Hypothalamus (tissue), 51 donors: ENCODE measurements at places on chromosomes 11 and 22.

- DNase-seq, result no peak
Measured at GRCh38 chr11:102393272-102393730, 46.3 kb downstream of the BIRC2 start.

DNA sequence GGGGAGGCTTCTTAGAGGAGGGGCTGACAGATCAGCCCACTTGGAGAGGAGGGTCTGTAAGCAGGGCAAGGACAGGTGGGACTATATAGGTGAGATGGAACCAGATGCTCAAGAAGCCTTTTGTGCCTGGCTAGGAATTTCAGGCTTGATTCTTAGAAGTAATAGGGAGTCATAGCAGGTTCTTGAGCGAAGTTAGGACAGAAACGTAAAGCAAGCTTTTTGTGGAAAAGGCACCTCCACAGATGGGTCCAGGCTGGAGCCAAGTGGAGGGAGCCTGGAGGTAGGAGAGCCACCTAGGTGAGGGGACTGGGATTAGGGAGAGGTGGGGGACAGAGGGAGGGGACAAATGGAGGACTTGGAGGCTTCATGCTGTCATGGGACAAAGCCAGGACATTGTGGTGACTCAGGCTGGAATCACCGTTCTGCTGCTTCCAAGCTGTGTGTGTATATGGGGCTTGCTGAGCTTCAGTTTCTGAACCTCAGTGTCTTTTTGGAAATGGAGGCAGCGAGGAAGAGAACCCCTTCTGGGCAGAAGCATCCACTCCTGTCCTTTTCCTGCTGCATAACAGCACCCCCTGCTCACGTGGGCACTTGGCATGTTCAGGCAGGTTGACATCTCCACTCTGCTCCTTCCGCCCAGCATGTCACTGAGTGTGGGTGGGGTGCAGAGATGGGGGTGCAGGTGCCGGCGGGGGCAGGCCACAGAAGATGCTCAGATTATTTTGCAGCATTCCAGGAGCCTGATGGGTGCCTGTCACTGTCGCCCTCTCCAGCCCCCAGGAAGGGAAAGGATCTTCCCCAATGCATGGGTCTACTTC lies 58.0 kb downstream of the MCM5 start:
- no peak for DNase-seq

DNA sequence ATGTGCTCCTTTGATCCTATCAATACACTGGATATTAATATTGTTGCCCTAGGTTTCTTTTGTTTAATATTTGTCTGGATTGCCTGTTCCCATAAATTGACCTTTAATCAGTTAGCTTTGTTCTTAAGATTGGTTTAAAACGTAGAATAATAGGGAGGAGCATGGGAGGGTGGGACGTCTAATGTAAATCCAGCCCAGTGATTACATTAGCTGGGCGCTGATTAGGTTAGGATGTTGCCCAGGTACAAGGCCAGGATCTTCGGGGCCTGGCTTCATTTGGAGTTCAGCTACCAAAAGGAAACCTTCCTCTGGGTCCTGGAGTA lies at the start of gene SRSF8:
Gene SRSF8, plus strand, starts transcription at position 204 of the 323 bp plus-strand sequence. CDS start 308 bp downstream, outside the sequence.
- DNase-seq, result no peak

- no peak for DNase-seq
Measured at GRCh38 chr11:13114566-13115379, 105.7 kb downstream of the RASSF10 start.

- DNase-seq, result no peak
Measured at GRCh38 chr22:44211256-44211945, 30.7 kb downstream of the PARVG start.

GRCh38 chr11:78595436-78596130 lies 20.9 kb upstream of the NARS2 start:
- no peak for DNase-seq

GRCh38 chr11:2801711-2802388 lies 83.7 kb downstream of the CDKN1C start:
- DNase-seq, result no peak

- no peak for DNase-seq
Measured at GRCh38 chr22:41976070-41976901, 7.0 kb downstream of the SEPTIN3 start.

GRCh38 chr11:27291302-27291889 lies 71.6 kb downstream of the CCDC34 start:
- DNase-seq, result no peak

- DNase-seq, result no peak
Measured at GRCh38 chr11:113613619-113614018, 92.5 kb downstream of the TMPRSS5 start.

DNA sequence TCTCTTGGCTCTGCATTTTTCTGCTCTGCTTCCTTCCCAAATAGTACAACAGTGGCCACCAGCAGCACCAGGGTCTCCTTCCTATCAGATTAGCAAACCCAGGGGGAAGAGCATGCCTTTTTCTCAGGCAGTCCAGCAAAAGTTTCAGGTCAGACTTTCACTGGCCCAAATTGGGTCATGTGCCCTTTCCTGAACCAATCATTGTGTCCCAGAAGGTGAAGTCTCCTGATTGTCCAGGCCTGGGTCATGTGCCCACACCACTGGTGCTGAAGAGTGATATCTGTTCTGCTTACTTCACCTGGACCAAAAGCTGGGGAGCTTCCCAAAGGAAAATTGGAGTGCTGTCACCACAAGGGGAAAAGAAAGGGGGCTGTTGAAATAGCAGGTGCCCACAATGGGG lies 64.1 kb upstream of the ALX4 start:
- DNase-seq, result no peak

GRCh38 chr11:67113231-67113721 lies 5.8 kb upstream of the KDM2A start:
- DNase-seq, result no peak

DNA sequence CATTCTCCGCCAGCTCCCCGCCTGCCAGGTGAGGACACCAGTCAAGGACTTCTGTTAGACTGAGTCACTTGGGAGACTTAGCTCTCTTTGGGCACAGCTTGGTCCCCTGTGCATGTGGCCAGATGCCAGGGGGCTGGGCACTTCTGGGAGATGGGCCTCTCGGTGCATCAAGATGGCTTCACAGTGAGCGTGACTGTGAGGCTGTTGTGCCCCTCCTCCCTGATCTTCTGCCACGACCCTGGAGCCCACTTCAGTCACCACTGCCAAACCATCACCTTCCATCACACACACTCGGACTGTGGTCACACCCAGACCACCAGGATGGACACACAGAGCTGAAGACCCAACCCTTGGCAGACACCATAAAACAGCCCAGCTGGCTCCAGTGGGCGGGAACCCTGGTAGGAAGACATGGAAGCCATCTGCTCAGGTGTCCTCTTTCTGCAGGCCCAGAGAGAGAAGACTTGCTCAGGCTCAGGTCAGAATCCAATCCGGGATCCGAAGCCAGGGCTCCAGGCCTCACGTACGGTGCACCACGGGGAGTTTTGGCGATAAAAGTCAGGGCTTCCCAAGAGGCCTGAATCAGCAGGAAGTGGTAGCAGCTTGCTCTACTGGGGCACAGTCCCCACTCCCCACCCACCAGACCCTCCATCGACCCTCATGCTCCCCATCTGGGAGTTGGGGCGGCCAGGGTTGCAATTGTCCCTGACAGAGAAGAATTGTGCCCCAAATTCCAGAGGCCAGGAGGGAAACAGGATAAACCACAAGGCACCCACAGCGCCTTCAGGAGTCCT lies 29.8 kb upstream of the CD5 start:
- DNase-seq, result no peak

DNA sequence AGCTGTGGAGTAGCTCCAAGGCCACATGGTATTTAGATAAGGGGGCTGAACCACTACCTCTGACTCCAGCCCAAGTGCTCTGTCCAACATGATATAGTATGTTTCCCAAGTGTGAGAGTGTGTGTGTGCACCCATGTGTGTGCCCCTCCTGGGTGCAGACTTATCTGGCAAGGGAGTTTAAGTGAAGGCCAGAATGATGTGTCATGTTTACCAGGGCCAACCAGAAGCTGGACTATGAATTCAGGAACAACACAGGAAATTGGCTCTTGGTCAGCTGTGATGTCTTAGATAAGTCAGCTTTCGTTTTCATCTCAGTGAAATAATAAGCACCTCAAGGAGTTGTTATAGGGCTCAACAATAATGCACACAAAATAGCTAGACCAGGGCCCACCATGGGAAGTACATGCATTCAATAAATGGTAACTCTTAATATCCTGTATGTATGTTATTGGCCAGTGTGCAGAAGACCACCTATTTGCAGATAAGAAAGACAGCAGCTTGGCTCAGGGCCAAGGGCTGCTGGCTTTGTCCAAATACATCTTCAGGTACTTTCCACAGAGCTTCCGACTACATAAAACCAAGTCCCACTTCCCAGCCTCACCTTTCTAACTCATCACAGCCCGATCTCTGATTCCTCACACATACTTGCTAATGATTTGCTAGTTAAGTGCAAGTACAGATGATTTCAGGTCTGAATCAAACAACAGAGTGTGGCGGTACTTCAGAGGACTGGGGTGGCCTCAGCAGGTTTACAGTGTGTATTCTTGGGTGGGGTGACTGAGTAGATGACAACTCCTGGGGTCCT lies 120.9 kb downstream of the ME3 start:
- no peak for DNase-seq

- no peak for DNase-seq
Measured at GRCh38 chr11:132334769-132335280, 964.4 kb downstream of the NTM start.

DNA sequence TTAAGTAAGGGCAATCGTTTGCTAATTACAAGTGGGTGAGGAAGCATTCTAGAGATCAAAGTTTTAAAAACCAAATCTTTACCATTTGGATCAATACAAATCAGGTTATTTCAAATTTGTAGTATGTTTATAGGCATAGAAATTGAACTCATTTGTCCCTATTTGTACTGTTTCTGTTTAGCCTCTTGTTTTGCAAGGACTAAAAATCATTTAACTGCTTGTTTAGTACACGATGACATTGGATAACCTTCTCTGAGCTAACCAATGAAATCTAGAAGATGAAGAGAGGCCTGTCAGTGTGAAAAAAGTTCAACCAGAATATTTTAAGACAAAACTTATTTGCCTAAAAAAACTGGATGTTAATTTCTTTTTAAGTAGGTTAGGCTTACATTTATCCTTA lies 40.0 kb downstream of the ZC3H12C start:
- DNase-seq, result no peak

DNA sequence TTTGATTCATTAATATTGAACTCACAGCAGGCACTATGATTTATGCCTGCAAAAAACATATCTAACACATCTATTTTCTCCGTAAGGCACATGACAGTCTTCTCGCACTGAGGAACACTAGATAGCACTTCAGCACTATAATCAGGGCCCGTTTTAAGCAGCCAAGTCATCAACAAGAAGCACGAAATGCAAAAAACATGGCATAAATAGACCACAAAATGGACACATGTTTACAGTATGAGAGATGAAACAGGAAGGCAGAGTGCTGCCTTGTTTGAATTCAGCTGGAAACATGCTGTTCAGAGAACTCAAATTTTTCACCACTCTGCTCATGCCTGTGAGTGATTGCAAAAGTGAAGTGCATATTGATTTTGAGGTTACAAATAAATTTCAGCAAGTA lies 205.8 kb upstream of the PDGFD start:
- no peak for DNase-seq

DNA sequence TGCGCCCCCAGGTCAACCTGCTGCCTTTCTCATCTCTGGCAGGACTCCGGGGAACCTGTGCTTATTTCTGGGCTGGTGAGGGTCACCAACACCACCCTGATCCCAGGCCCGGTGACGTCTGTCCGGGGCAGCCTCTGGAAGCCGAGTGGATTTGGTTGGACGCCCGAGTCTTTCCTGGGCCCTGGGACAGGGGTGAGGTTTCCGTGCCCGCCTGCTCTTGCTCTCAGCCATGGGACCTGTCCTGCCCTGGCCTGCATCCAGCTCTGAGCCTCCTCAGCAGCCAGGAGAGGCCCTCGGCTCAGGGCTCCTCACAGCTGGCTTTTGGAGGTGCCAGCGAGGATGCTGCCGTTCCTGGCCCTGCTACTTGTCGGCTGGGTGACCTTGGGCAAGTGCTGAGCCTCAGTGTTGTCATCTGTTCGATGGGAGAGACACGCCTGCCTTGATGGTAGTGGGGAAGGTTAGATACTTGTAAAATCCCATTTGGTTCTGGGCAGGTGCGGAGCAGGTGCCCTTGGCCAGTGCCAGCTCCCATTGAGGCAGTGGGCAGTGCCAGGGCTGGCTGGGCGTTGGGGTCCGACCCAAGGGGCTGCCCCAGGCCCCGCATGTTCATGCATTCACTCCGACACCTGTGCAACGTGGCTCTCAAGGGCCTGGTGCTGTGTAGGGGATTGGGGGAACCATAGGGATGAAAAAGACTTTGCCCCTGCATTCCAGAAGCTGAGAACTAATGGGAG lies 58.9 kb upstream of the THY1 start:
- no peak for DNase-seq

DNA sequence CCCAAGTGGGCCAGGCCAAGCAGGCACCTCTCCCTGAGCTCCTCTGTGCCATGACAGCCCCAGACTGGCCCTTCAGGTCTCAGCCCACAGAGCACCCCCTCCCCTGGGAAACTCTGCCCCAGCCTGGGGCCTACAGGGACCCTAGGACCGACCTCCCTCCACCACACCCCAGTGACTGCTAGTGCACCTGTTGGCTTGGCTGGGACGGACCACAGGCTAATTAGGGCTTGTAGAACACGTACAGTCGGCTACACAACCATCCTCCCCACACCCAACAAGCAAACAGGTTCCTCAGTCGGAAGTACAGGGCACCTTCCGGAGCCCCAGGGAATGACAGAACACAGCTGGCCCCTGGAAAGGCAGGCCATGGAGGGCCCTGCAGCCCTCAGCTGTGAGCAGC lies 4.3 kb downstream of the SBF1 start:
- DNase-seq, result no peak

- no peak for DNase-seq
Measured at GRCh38 chr11:9672288-9672916, 8.5 kb downstream of the SWAP70 start.

GRCh38 chr11:6251990-6252473 lies 7.6 kb upstream of the CCKBR start:
- no peak for DNase-seq

DNA sequence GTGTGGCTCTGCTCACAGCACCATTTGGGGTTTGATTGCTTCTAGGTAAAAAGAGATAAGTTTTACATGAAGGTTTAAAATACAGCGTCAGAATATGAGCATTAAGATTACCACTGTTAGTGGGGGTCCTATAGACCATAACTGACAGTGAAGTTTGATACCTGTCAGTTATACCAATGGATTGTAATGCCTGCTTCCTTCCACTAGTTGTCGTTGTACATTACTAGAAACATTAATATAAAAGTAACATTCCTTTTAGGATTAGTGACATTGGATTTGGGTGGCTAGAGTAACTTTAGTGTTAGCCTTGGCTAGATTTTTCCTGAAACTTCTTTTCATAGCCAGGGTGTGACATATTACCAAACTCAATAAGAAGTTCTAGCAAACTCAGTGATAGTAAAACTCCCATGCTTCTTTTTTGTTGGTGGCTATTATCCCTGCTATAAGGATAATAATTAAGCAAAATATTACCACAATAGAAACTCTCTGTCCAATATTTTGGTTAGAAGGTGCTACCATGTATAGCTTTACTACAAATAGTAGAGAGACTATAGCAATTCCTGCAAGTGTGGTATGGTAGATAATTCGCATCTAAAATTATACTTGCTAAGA lies 57.1 kb downstream of the FAM181B start:
- no peak for DNase-seq
